Cardiac fibroblast (primary cell): ENCODE measurements at places on chromosomes 1 and 21.

GRCh38 chr1:97424209-97424608, 496.6 kb downstream of the DPYD start:
- DNase-seq, result no peak

GRCh38 chr1:28244549-28245251, 8.8 kb downstream of the ATP5IF1 start:
- DNase-seq, result no peak

DNA sequence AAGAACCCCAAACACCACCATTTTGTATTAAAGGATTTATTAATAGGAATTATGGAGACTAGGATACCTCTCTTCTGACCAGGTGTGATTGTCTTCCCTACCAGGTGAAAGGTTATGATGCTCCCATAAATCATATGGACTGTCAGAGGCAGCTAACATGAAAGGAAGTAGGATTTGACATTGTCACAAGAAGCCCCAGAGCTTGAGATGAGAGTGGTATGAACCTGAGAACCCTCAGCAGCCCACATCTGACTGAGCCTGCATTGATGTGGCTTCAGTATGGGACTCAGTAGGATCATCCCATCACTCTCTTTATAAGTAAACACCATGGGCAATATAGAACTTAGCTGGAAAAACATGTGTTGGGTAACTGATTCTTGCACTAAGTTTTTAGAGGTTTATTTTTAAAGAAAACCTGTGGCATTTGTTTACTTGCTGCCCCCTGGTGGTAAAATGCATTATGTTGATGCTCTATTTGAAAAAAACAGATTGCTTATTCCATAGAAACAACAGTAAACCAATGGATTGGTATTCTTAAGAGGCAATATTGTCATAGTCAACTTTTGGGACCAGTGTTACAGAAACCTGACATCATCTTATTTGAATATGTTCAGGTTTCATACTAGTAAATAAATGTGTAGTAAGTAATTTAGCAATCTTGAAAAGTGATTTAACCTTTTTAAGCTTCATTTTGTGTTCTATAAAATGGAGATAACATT, 16.6 kb upstream of the CACYBP start:
- peak; percentile 74 for DNase-seq

GRCh38 chr1:159207774-159208173, 3.1 kb downstream of the ACKR1 start:
- DNase-seq, result no peak

DNA sequence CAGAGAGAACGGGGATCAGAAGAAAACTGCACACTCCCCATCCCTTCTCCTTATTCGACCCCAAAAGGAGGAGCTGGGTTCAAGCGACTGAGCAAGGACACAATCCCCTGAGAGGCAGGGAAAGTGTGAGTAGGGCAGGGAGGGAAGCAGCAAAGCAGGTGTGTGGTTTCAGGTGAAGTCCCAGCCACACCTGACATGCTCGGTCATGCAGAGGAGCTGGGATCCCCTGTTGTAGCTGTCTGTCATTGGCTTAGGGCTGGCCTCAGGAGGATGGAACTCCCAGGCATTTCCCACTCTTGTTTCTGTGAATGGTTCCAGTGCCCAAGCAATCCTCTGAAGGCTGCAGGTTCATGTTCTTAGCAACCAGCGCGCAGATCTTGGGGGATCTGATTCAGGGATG, 150.7 kb downstream of the DSCAM start:
- DNase-seq, result no peak

- DNase-seq, result no peak
Observed at GRCh38 chr1:175054736-175055135, 12.9 kb upstream of the TNN start.

- no peak for DNase-seq
Observed at GRCh38 chr1:52653207-52653849, 20.4 kb downstream of the SHISAL2A start.

DNA sequence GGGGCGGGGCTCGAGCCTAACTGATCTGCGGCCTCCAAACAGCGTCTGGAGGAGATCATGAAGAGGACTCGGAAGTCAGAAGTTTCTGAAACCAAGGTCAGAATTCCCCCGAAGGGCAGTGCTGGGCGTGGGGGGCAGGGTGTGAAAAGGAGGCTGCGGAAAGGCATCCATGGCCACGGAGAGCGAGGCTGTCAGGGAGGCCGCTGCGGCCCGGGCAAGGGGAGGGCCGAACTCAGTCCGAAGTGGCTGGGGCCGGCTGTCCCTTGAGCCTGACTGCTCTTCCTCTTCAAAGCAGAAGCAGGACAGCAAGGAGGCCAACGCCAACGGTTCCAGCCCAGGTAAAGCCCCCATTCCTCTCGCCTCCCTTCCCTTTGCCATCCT, 23.2 kb downstream of the MAP7D1 start:
- no peak for DNase-seq

DNA sequence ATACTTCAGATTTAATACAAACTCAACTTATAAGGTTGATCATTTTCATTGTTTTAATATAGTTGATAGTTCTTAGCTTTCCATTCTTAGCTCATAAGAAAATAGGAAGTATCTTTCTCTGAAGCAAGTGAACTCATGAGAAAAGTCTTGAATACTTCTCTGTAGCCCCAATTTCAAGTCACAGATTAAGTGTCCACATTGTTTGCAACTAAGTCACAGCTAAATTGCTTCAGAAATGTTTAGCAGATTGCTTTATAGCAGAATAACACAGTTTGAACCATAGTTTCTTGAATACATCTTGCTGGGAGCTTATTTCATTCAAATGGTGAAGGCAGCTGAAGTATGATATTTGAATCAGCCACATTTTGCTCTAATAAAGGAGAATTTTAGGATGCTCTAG, 10.6 kb upstream of the PKN2 start:
- DNase-seq, result no peak

DNA sequence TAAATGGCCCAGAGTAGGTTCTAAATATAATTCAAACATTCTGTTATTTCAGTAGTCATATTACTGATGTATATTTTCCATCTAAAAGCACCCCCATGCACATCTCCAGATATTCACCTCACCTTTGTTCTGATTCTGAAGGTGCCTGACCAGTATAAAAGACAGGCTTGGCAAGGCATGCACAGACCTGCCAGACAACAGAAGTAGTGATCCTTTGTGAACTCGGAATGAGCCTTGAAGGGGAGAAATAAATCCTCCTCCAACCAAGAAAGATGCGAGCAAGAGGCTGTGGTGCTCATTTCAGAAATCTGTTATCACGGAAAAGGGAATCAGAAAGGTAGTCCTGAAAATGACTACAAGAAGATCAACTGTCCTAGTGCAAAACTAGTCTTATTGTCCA, 287.3 kb downstream of the VAV3 start:
- no peak for DNase-seq

DNA sequence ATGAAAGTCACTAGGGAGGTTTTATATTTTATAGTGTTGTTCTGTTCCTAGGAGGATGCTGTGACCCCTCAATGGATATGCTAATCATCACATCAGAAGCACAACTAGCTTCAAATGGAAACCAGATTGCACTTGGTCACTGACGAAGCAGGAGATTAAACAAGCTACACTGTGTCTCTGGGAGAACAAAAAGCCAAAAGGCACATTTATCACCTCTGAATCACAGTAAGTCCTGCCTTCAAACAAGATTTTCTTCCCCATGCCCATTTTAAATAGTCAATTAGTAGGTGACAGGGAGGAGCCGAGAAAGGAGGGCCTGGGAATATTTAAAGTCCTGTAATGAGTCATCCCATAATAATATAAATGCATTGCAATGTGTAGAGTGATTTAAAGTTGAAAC, 38.1 kb downstream of the RGS2 start:
- DNase-seq, result no peak

- no peak for DNase-seq
Observed at GRCh38 chr1:48182439-48182838, 40.1 kb upstream of the SLC5A9 start.

GRCh38 chr1:219660666-219661463, 48.0 kb upstream of the ZC3H11B start:
- peak; percentile 92 for DNase-seq

- DNase-seq, result peak; percentile 49
Observed at GRCh38 chr1:75519651-75520427, 91.1 kb downstream of the SLC44A5 start.

DNA sequence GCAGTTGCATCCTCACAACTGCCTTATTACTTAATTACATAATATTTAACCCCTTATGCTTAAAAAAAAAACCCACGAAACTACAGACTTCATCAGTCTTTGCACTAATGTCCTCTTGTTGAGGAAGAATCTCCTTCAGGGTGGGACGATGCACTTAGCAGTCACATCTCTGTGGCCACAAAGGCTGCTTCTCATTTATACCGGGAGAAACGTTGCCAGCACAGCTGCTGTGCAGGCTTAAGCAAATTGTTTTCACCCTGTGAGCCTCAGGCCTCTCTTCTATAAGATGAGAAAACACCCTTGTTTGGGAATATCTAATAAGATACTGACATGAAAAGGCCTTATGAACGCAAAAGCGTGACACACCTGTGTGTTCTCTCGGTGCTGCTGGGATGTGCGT, 2.9 kb upstream of the OBSCN start:
- DNase-seq, result no peak

GRCh38 chr1:226104671-226105121, 42.2 kb downstream of the H3-3A start:
- peak; percentile 39 for DNase-seq

DNA sequence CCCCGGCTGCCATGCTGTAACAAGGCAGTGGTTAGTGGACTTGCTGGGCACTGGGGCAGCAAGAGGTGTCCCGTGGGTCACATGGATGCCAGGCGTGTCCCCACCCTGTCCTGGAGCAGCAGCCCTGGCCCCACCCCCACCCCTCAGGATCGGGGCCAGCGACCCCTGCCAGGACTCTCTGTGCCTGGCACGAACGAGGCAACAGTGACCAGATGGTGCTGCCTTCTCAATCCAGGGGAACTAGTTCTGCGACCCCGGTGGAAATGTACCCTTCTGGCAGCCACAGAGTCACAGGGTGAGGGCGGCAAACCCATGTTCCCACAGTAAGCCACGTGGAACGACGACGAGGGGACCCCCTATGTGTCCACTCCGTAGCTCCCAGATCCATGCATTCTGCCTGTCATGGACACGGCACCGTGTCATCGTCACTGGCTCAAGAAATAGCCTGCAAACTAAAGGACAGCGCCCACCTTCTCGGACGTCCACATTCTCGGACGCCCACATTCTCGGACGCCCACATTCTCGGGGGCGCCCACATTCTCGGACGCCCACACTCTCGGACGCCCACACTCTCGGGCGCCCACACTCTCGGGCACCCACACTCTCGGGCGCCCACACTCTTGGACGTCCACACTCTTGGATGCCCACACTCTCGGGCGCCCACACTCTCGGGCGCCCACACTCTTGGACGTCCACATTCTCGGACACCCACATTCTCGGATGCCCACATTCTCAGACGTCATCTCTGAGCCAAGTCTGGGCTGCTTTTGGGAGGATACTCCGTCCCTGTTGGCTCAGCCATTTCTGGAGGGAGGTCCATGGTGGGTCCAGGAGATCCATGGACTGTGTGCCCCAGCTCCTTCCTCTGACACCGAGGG, 19.6 kb upstream of the ACTRT2 start:
- no peak for DNase-seq

DNA sequence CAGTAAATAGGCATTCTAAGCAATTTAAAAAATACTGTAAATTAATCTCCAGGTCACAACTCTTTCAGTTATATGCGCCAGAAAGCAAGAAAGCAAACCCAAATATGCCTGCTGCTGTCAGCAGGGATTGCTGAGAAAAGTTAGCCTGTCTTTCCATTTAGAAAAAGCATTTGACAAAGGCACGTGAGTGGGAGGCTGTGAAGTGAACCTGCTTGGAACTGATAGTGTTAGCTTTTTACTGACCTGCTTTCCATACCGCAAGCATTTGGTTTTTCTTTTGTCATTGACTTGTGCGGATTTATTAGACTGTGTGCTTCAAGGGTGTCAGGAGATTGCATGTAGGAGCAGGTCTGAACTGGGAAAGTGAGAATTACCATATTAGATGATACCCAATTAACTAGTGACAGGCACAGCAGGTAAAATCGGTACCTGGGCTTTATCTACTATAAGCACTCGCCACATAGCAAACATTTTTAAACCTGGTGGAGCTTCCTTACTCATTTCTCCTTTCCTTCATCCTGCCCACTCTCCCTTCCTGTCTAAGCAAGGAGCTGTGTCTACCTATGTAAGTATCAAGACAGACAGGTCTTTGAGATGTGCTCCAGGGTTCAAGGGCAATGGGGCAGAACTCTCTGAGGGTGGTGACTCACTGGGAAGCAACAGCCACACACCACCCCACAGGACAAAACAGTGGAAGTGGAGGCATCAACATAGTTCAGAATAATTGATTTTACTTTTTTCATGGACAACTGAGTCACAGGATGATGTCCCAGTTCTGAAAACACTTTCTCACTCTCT, 323.9 kb downstream of the DISC1 start:
- no peak for DNase-seq

DNA sequence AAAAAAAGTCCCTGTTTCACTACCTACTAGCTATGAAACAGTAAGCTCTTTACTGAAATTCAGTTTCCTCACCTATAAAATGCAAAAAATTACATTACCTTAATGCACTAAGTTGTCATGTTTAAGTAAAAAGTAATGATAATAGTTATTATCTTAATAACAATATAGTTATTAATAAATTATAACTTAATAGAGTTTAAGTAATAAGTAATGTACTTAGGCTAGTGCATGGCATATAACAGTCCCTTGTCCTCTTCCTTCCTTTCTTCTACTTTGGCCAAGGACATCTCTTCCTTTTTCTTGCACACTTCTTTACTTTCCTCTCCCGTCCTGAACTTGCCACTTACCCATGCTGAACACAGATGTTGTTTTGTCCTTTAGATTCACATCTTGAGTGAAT, 9.0 kb downstream of the TMEM200B start:
- no peak for DNase-seq

DNA sequence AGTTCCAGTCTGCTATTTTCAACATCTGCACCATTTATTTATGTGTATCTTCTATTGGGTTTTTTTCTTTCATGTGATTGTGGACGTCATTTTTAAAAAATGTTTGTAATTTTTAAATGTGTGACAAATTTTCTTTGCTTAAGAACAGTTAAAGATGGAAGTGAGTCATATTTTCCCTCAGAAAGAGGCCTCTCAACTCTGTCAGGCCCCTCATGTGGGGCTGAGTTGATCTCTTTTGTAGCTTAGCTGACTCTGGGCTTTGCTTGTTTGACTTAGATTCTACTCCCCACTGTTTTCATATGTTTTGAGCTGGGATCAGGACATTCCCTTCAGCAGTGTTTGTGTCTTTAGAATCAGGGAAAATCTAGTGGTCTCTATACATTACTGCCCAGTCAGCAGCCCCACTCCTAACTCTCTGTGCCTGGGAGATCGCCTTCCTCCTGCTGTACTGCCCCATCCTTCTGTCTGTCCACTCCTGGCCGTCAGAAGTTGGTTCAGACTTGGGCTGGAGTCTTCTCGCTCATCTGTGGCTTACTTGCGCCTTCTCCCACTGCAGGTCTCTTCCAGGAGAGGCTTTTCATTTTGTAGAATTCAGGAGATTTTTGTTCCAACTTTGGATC, 137.4 kb downstream of the DYRK1A start:
- DNase-seq, result peak; percentile 86

- DNase-seq, result no peak
Observed at GRCh38 chr1:69256036-69256435, 311.7 kb upstream of the LRRC7 start.

DNA sequence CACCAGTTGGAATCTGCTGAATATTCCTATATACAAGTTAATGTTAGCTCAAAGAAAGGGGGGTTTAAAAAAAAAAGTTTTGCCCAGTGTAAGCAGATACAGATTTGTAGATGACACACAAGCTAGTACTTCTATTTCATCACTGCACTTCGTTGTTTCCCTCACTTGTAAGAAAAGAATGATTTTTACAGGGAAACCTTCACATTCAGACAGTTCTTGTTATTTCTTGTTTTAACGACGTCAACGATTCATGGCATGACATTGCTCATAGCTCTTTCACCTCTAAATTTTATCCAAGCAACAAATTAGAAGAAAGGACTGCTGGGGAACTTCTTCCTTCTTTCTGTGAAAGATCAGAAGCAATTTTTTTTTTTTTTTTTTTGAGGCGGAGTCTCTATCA, 25.7 kb upstream of the C1orf105 start:
- DNase-seq, result no peak
